Right ventricle myocardium superior (tissue), 1 donor: ENCODE measurements at places on chromosomes 7 and 10.

DNA sequence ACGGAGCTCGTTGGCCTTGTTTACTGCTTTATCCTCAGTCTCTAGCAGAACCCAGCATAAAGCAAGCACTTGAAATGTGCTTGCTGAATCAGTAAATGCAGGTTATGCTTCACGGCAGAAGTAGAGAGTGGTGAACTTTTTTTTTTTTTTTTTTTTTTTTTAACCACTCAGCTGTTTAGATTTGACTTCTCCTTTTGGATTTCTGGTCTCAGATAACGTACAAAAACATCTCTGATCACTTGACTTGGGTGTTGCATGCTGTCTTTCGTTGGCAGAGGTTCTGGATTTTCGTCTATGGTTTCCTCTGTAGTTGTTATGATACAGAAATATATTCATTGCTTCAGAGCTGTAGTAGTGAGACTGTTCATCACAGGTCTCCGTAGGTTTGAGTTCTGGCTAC, 242.5 kb upstream of the HABP2 start:
- no peak for DNase-seq

- no peak for DNase-seq
Measured at GRCh38 chr7:48511080-48511479, 339.8 kb downstream of the ABCA13 start.

DNA sequence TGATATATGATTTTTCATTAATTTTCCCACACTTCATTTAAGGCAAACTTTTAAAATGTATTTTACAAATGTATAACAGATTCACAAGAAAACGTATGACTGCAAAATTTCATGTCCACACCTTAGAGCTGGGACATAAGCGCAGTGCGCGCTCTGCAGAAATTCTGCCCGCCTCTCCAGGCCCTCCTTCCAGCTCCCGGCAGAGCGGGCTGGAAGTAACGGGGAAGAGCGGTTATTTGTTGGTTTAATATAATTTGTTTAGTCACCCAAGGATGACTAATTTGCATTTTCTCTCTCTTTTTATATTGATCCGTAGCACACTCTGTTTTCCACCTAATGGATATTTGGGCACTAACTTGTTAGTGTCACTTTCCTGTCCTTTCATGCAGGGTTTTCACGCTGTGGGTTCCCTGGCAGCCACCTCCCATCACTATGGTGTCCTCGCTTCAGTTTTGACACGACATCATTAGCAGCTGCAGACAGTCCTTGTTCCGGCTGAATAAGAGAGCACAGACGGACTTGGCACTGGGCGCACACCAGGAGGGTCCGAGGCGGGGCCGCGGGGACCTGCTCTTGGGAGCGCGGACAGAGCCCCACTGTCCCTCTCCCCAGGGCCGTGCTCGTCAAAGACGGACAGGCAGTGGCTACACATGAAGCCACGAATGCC, 129.2 kb upstream of the SEC61G start:
- DNase-seq: no peak

- no peak for DNase-seq
Measured at GRCh38 chr10:121771966-121772365, 155.9 kb downstream of the ATE1 start.

DNA sequence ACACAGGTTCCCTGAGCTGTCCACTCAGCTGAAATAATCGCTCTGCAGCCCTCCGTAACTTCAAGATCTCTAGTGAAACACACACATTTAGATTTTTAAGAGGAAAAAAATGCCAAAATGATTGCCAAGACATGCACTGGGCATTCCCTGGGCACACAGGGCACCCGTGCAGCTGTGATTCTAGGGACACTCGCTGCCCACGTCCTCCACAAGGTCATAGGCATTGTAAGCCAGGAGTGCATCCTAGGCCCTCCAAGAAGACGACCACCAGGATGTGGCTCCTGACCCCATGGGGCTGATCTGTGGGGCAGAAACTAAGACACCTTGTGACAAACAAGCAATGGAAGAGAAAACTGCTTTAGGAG, 563.3 kb downstream of the PTPRN2 start:
- DNase-seq: no peak

DNA sequence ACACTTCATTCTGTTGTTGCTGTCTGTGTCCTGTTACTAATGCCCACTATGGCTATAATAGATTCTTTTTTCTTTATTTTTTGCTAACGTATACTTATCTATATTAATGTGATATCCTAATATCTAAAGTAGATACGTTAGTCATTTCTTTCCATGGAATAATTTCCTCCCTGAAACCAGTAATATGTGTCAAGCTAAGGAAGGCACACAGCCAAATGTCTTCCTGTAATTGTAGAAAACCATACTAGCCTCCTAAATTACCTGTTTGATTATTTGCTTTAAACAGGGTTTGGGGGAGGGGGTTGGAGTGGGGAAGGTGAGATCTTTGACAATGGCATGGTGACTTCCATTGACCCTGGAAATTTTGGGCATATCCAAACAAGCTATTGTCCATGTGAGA, 56.4 kb downstream of the THNSL1 start:
- no peak for DNase-seq

- no peak for DNase-seq
Measured at GRCh38 chr10:70317943-70318318, 34.1 kb upstream of the NPFFR1 start.

DNA sequence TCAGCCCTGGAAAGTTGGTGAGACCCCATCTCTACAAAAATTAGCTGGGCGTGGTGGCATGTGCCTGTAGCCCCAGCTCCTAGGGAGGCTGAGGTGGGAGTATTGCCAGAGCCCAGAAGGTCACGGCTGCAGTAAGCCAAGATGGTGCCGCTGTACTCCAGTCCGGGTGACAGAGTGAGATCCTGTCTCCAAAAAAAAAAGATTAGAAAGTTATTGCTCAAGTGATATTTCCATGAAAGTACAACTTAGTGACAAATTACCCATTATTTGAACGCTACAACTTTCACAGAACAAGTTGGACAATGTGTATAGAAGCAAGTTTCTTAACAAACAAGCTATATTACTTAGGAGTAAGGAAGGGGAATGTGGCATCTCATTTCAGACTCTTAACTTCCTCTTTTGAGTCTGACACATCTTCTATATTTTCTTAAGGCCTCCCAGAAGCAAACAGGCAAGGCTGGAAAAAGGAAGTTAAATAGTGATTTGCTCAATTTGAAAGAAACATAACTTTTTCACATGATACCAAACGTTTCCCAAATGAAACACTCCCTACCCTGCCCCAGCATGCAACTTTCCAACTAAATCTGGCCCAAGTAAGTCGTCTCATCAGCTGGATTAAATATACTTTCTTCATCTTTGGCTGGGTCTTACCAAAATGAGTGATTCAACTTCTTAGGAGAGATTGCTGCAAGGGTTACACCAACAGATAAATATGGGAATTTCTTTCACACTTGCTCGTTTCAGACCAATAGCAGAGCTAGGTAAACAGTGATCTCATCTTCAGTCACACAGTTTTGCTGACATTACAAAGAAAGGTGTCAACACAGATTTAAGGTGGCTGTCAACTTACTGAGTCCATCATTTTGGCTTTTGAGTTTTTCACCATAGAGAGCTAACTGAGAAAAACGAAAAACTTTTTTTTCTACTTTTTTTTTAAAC, 66.3 kb upstream of the KLF6 start:
- DNase-seq: no peak

DNA sequence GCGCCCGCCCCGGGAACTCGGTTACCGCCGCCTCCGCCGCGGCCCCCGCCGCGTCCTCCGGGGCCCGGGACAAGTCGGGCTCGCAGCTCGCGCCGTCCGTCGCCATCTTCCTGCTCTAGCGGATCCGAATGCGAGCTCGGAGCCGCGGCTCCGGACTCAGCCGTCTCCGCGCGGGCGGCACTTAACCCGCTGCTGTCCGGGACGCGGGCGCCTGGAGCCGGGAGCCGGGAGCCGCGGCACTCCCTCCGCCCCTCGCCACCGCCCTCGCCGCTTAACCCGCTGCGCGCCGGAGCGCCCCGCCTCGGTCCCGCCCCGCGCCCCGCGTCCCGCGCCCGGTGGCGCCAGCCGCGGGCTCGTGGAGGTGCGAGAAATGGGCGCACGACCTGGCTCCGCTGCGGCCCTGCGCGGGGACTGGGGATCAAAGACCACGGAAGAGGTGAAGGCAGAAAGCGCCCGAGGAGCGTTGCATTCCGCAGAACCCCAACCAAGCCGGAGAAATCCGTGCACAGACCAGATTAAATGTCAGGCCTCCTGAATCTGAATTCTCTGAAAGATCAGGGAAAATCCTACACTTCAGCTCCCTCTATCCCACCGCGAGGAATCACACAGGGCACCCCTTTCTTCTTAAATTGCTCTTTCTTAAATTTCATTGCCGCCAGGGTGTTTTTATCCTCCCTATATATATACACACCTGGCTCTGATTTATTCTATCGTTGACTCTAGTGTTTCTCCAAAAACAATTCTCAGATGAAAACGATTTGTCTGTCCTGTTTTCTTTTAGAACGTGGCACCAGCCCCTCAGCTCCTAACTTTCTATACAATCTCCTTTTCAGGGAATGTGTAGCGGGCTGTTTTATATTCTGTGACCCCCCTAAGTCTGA, at the start of gene CTTNBP2:
CTTNBP2 (minus strand) TSS at position 132 of the 881 bp plus-strand sequence; CDS start at position 106, 26 bp downstream.
- peak; percentile 79 for DNase-seq

- peak; percentile 61 for DNase-seq
Measured at GRCh38 chr10:13990946-13991345, 339.8 kb downstream of the FRMD4A start.

DNA sequence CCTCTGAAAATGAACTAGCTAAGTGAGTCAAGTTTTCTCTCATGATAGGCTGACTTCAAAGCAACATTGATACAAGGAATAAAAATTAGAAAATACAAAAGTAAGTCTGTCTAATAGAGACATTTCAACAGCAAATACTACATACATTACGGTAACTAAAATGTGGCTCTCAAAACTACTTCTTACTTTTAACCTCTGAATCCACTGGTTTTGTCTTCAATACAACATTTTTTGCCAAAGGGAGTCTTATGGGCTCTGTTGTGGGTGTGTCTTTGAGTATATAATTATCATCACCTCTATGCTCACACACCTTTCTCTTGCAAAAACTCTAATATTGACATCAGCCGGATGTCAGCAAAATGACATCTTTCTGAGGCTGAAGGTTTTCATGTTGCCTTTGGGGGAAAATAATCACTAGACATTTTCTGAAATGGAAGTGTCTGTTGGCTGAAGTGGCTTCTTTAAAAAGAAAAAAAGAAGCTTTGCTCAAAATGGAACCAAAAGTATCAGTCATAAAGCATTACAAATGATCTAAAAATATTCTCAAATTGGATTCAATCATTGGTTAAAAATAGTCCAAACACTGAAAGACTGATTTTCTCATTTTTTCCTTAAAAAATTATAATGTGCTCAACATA, 41.8 kb upstream of the FAM133B start:
- DNase-seq: no peak

- DNase-seq: no peak
Measured at GRCh38 chr7:111678986-111679385, 116.7 kb upstream of the IMMP2L start.

GRCh38 chr7:95526128-95526738, 40.5 kb downstream of the ASB4 start:
- DNase-seq: no peak

DNA sequence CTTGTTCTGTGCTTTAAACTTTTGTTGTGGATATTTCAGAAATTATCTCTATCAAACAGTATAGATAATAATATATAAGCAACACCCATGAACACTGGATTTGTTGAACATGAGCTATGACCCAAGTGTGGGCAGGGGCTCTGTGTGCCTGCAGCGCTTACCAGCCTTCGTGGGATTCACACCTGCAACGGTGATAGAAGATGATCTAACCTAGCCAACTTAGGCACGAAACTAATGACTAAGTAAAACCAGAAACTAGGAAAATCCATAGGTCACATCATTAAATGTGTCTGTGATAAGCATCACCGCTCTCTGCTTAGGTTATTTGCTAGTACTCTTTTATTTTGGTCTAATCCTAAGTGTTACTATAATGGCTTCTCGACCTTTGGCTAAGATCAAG, 18.0 kb downstream of the SPAG6 start:
- DNase-seq: no peak

DNA sequence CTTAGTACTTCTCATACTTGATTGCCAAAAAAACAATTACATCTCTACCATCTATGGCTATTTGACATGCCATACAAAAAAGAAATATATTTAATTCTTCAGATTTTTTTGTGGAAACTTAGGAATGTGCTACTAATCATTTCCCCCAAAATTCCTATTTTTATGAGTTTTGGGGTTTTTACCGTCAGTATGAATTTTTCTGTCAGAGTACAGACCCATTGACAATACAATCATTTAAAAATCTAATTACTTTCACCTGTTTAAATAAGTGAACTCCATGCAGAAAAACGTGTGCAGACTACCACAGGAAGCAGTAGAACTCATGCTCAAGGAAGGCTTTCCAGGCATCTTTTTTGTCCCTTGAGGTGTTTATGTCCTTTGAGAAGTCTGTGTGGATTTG, 48.8 kb upstream of the FOXP2 start:
- DNase-seq: no peak

- DNase-seq: no peak
Measured at GRCh38 chr7:159034988-159035387, 109.7 kb downstream of the VIPR2 start.

DNA sequence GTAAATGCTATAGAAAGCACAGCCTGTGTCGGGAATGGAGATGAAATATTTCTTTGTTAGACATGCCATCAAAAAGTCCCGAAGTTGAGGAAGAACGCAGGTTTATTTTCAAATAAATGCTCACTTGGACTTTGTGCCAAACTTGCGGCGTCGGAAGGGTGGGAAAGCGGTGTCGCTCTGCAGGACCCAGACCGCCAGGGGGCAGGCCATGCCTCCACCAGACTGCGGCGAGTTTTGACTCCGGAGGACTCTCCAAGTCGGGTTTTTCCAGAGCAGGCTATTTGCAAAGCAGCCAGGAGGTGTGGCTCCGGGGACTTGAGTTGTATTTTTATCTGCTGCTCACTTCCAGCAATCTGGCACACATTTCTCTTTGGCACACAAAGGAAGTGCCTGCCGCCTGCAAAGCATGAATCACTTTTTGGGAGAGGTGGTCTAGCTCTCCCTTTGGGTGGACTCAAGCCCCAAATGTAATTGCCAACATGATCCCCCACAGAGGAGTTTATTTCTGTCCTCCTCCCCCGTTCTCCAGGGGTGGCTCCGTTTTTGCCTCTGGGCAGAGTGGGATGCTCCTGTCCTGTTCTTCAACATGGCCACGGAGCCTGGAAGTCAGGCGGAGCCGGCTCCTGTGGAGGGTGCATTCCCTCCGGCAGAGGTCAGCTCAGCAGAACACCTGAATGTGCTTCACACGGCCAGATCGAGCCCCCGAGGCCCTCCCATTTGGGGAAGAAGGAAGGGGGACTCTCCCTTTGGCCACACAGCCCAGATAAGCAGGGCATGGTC, 82.3 kb upstream of the GPR26 start:
- peak; percentile 83 for DNase-seq

GRCh38 chr10:110209454-110209925, 2.1 kb downstream of the MXI1 start:
- no peak for DNase-seq
